ENCODE measurements at places on chromosomes 7 and 10. TPM values are rescaled to one million over a fixed set of nuclear protein-coding genes. Genes with fewer than 3 reads are reported as not detected.

GRCh38 chr7:27603813-27604212 lies 58.9 kb downstream of the HIBADH start:
- H3K4me3 ChIP-seq: no peak overlapping the region
- no peak overlapping the region for H3K27ac ChIP-seq
- H3K27me3 ChIP-seq: no peaks in the 10 kb centered on the region
- H3K4me1 ChIP-seq: peaks cover 19% of the 10 kb centered on the region
- H3K36me3 ChIP-seq: no peaks in the 10 kb centered on the region
- DNase-seq: no peak

DNA sequence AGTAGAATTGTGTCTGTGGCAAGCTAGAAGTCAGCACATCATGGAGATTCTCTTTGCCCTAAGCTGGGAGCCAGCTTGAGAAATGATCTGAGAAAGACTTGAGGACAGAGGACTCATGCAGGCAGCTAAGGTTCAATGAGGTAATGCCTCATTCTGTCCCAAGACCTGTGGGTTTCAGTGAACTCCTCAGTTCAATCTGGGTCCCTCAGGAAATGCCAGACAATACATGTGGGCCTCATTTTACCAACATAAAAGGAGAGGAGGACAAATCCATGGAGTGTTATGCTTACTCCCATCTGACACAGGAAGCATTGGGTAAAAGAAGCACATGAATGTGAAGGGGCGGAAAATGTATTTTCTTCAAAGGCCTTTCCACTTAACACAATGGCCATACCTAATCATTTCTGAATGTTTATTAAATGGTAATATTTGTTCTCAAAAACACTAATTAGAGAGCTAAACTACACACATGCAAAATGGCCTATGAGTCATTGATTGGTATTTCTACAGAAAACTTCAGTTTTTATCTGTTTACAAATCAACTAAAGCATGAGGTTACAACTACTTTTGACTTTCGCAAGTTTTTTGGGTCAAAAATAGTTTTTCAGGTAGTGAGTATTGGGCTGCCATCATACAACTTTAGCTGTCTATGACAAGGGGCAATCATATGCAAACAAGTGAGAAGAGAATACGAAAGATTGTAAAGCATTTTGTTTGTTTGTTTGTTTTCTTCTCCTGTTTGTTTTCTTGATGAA lies 205.3 kb downstream of the CHRM2 start:
- peak overlapping the region; percentile 86 for H3K27ac ChIP-seq
- peak; percentile 75 for DNase-seq
- H3K27me3 ChIP-seq: no peaks in the 10 kb centered on the region
- H3K36me3 ChIP-seq: no peaks in the 10 kb centered on the region
- no peak overlapping the region for H3K4me3 ChIP-seq

- peaks cover 5% of the 10 kb centered on the region for H3K4me1 ChIP-seq
- H3K27me3 ChIP-seq: peaks cover 2% of the 10 kb centered on the region
- DNase-seq: no peak
Observed at GRCh38 chr10:100014071-100014762, 4.5 kb upstream of the DNMBP start.

DNA sequence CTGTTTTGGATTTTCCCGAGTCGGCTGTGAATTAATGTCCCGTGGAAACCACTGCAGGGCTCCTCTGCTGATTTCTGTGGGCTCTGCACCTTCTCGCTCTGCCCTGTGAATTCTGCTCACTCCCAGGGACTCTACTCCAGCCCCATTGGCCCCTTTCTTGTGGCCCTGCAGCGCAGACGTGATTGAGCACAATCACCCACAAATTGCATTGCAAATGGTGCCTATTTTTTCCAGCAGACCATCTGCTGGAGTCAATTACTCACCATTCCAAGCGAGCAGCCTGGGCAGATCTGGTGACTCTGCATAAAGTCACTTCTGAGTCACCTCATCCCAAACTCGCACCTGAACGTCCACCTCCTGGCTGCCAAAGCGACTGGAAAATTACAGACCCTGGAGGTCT lies 235.8 kb downstream of the PAXIP1 start:
- H3K27me3 ChIP-seq: no peaks in the 10 kb centered on the region
- peak overlapping the region; percentile 53 for H3K27ac ChIP-seq
- peak; percentile 71 for DNase-seq

DNA sequence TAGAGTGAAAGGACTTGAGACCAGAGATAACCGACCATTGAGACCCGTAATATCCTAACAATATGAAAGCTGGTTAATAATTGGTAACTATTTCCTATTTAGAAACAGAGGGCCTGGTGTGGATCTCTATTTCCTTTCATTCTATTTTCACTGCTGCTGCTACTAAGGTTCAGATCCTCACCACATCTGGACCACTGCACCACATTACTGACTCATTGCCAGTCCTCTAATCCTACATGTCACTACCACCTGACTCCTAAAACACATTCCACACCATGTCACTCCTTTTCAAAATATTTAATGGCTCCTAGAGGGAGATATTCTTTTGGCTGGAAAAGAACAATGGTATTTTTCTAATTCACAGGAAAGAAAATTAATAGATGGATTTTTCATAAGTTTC lies 6.4 kb downstream of the USP54 start:
- peaks cover 9% of the 10 kb centered on the region for H3K4me1 ChIP-seq
- DNase-seq: peak; percentile 37
- no peaks in the 10 kb centered on the region for H3K36me3 ChIP-seq

GRCh38 chr10:92363498-92363897 lies 72.5 kb downstream of the MARCHF5 start:
- no peaks in the 10 kb centered on the region for H3K36me3 ChIP-seq
- H3K4me3 ChIP-seq: no peak overlapping the region
- no peak overlapping the region for H3K27ac ChIP-seq
- H3K4me1 ChIP-seq: no peaks in the 10 kb centered on the region

DNA sequence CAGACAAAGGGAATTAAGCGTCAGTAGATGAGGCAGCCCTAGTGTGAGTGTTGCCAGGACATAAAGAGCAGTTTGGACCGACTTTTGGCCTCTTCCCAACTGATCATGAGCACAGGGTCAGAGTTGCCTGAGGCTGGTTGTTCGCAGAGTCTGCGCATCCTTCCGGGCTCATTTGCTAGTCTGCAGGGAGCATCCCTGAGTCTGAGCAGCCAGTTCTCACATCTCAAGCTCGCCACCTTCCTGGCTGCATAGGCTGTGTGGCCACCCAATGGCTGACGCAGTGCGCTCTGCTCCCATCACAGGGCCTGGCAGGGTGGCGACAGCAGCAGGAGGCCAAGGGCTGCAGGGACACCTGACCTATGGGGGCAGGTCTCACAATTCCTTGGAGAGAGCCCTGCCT lies 5.0 kb downstream of the GAD2 start:
- no peaks in the 10 kb centered on the region for H3K36me3 ChIP-seq
- peaks cover 43% of the 10 kb centered on the region for H3K27me3 ChIP-seq
- H3K27ac ChIP-seq: no peak overlapping the region
- peaks cover 2% of the 10 kb centered on the region for H3K4me1 ChIP-seq
- no peak for DNase-seq

DNA sequence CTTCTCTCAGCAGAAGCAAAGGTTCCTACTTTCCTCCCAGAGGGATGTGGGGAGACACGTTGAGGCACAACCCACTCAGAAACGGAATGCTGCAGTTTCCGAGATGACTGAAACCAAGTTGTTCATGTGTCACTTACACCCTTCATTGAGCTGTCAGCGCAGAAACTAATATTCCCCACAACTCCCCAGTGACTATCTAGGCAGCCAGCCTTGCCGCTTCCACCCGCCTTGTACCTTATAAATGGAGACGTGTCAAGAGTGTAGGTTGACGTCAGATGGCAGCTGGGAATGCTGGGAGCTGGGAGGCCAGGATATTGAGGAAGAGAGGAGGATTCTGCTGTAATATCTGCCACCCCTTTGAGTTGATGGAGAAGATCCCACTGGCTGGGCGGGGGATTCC lies 15.1 kb downstream of the GPR26 start:
- no peak overlapping the region for H3K27ac ChIP-seq
- H3K4me1 ChIP-seq: no peaks in the 10 kb centered on the region

GRCh38 chr7:117010375-117011133 lies 57.3 kb downstream of the ST7 start:
- no peak overlapping the region for H3K4me3 ChIP-seq
- H3K27me3 ChIP-seq: no peaks in the 10 kb centered on the region
- DNase-seq: peak; percentile 51
- H3K4me1 ChIP-seq: peaks cover 21% of the 10 kb centered on the region
- H3K36me3 ChIP-seq: no peaks in the 10 kb centered on the region

DNA sequence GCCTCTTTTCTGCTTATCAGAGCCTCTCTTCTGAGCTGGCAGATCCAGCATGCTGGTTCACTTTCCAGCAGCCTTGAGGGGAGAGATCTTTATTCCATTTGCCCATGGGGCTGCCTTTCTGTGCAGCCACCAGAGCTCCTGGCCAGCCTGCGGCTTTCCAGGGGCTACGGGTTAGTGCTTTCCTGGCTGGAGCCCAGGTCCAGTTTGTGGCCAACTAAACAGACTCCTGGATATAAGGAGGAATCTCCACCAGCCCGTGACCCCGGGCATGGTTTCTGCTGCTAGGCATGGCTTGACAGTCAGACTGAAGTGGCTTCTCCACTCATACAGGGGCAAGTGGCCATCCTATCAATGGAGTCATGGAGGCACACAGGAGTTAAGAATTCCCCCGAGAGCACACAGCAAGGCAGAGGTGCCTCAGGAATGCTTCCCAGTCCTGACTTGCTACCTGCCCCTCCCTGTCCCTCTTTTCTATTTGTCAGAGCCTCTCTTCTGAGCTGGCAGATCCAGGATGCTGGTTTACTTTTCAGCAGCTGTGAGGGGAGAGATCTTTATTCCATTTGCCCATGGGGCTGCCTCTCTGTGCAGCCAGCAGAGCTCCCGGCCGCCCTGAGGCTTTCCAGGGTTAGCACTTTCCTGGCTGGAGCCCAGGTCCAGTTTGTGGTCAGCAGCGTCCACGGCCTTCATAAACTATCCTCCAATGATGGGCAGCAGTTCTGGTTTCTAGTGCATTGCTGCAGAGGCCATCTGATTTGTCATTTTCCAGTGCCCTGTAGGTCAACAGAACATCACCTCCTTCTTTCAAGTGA lies 35.9 kb downstream of the TSPAN15 start:
- no peak overlapping the region for H3K4me3 ChIP-seq
- no peaks in the 10 kb centered on the region for H3K27me3 ChIP-seq
- no peak overlapping the region for H3K27ac ChIP-seq
- no peak for DNase-seq
- H3K4me1 ChIP-seq: no peaks in the 10 kb centered on the region

DNA sequence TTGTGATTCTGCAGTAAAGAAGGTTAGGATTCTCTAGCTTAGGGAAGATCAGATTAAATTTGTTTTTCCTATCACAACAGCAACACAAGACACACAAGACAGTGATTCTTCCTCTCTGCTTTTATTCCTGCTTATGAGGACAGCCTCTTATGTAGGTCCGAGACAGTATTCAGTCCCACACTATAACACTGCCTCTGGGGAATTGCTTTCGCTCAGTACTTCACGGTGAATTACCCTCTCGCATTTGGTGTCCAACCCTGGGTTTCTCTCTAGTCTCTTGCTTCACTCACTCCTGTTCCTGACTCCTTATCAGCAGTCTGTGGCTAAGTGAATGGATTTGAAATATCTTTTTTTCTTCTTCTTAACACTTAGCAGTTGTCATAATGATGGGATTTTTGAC lies 1.7 kb downstream of the HIF1AN start:
- H3K27me3 ChIP-seq: no peaks in the 10 kb centered on the region
- peaks cover 14% of the 10 kb centered on the region for H3K4me1 ChIP-seq
- DNase-seq: no peak
- H3K27ac ChIP-seq: no peak overlapping the region
- H3K4me3 ChIP-seq: no peak overlapping the region
- H3K36me3 ChIP-seq: peaks cover 12% of the 10 kb centered on the region

DNA sequence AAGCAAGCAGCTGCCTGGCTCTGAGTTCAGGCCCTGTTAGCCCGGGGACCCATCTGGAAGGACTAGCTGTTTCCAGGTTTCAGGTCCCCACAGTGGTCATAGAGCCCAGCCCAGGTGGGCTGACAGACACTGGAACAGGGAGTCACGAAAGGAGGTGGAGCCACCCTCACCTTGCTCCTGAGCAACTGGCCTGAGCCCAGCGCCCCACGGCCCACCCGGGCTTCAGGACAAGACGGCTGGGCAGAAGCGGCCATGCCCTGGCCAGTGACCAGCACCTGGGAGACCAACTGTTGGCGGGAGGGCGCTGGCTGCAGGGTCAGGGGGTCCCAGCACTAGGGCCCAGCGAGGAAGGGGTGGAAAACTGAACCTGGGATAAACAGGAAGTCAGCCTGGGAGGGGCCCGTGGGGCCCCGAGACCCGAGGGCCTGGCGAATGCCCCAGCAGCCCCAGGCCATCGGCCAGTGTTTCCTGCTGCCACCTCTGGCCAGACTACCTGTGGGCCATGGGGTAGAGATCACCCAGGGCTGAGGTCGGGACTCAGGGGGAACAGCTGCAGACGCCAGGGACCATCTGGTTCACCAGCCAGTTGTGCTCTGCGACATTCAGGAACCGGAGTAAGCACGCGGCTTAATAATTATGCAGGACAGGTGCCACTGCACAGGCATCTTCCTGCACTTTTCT lies 282.1 kb upstream of the PPP2R2D start:
- no peak for DNase-seq
- no peaks in the 10 kb centered on the region for H3K4me1 ChIP-seq
- no peak overlapping the region for H3K27ac ChIP-seq
- no peaks in the 10 kb centered on the region for H3K27me3 ChIP-seq
- no peak overlapping the region for H3K4me3 ChIP-seq
- H3K36me3 ChIP-seq: no peaks in the 10 kb centered on the region

GRCh38 chr10:124306922-124307371 lies 111.8 kb downstream of the OAT start:
- DNase-seq: peak; percentile 13
- H3K4me1 ChIP-seq: no peaks in the 10 kb centered on the region
- H3K36me3 ChIP-seq: no peaks in the 10 kb centered on the region
- H3K4me3 ChIP-seq: no peak overlapping the region

DNA sequence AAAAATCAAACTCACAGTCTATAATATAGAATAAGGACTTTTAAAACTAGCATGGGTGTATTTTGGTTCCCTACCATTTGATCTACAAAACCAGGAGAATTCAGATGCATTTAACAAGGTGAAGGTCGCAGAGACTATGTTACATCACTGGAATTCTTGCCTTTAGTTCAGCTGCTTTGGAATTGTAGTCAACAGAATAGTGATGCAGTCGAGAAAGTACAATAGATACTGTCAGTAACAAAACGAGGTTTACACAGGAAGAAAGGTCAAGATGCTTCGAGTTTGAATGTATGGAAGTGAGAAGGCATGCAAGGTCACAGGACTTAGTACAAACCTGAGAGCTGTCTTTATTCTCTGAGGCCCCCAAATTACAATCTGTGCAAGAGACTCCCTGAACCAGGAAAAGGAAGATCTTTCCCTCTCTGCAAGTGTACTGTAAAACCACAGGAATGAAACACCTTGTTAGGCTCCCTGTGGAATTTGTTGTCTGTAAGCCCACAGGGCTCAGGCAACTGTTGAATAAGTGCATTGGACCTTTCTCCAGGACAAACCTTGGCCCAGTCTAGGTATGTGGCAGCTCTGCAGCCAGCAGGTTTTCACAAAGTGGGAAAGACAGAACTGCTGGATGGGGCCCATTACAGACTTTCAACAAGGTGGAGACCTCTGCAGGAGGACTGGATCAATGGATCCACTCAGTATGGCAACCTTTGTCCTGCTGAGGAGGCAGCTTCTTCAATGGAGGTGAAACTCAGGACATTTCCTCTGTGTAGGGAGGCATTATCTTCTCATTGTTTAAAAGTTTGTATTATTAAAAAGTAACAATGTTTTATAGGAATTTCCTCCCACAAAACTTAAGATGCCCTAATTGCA lies 101.1 kb upstream of the GSDME start:
- H3K27me3 ChIP-seq: no peaks in the 10 kb centered on the region
- no peak overlapping the region for H3K27ac ChIP-seq
- no peak overlapping the region for H3K4me3 ChIP-seq
- H3K36me3 ChIP-seq: peaks cover 16% of the 10 kb centered on the region

Gene GIMAP2
- not detected for total RNA-seq

Gene ELAPOR2
- 25.2 TPM for total RNA-seq

Gene TFR2
- total RNA-seq: 0.50 TPM

Gene EPO
- not detected for total RNA-seq

Gene CALML3
- not detected for total RNA-seq

Measured in astrocyte (in vitro differentiated cells and primary cell).